ENCODE measurements at places on chromosomes 12 and 14. TPM values are rescaled to one million over a fixed set of nuclear protein-coding genes. Genes with fewer than 3 reads are reported as not detected.
A peak's percentile ranks its signal among the peaks of the same experiment; 100 is the strongest.

DNA sequence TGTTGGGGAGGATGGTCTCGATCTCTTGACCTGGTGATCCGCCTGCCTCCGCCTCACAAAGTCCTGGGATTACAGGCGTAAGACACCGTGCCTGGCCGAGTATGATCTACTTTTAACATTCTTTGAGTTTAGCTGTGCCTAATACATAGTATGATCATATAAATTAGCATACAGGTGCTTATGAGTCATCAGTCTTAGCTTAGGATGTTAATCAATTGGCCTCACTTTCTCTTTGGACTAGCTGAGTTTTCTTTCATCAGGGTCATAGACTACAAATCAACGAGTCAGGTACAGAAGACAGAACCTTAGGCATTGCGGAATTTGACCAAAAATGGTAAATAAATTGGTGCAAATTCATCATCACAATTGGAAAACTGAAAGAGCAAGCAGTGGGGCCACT lies 2.2 kb downstream of the SLC25A21 start:
- no peak for DNase-seq

Gene C12orf50
- not detected for total RNA-seq

- DNase-seq: no peak
Observed at GRCh38 chr12:100528471-100529127, 44.9 kb upstream of the GAS2L3 start.

DNA sequence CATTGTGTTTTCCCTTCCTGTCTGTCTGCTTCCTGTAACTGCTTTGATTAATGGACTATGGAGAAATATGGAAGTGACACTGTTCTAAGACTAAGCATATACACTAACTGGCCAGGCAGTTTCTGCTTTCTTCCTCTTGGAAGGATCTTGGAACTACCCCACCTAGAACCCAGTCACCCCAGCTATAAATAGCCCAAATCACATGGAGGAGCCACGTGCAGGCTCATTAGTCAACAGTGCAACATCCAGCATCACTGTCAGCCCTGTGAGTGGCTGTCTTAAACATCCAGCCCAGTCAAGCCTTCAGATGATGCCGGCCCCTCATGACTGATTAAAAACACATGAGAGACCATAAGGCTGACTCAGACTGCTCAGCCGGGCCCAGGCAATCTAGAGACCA lies 39.2 kb downstream of the BCAT1 start:
- DNase-seq: no peak

GRCh38 chr12:48817873-48818830 lies at the start of gene CACNB3:
Gene CACNB3, plus strand, starts transcription at chr12:48818496. Its CDS starts 434 bp downstream, at chr12:48818930.
- DNase-seq: no peak

Gene DAO
- total RNA-seq: not detected

- no peak for DNase-seq
Observed at GRCh38 chr12:459430-460258, at the start of gene B4GALNT3. Gene B4GALNT3, plus strand, starts transcription at chr12:459939. Its CDS starts 438 bp downstream, at chr12:460377.

GRCh38 chr14:70821584-70822529 lies 12.5 kb upstream of the MAP3K9 start:
- no peak for DNase-seq

Gene RILPL2
- 3.3 TPM for total RNA-seq

Gene RFLNA
- 0.41 TPM for total RNA-seq

Gene AP4S1
- total RNA-seq: 3.7 TPM

Gene BRI3BP
- total RNA-seq: 5.5 TPM

DNA sequence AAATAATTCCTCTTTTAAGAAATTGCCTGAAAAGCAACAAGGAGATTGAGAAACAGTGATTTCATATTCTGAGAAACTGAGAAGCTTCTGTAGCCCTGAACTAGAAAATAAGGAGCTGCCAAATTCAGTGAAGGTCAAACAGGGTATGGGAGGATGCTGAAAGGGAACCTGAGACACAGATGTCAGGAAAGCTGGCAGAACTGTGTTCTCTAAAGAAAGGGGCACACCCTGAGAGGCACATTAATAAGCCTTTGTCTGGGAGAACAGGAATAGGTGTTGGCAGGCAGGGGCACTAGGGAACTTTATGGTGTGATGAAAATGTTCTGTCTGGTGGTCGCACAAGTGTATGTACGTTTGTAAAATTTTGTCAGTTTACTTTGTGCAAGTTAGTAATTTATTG lies 29.6 kb downstream of the VRK1 start:
- no peak for DNase-seq

DNA sequence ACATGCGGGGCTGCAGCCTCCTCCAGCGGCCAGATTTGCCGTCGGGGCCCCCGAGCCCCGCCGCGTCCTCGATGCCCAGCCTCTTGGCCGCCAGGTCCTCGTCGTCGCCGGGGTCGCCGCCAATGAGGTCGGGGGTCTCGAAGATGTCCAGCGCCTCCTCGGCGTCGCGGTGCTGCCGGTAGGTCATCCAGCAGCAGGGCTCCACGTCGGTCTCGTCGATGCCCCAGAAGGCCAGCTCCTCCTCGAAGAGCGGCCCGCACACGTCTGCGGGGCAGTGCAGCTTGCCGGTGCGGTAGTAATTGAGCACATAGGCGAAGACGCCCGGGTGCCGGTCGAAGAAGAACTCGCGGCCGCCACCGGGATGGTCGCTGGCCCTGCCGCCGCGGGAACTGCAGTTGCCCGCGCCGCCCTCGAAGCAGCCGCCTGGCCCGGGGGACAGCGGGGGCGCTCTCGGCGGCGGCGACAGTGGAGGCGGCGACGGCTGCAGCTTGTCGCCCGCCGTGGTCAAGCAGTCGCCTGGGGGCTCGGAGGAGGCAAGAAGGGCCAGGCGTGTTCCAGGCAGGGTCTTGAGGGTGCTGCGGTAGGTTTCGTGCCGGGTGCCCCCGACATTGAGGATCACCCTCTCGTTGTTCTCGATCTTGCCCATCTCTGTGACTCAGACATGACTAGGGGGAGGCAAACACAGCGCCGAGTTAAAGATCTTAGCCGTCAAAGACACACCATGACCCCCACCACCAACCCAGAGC lies 2.1 kb downstream of the KCNC2 start:
- no peak for DNase-seq

- no peak for DNase-seq
Observed at GRCh38 chr14:106879241-106879640, 1352.9 kb downstream of the TMEM121 start.

Gene CALM1
- 869 TPM for total RNA-seq

GRCh38 chr14:106417224-106418049 lies 891.1 kb downstream of the TMEM121 start:
- DNase-seq: no peak

Gene AMIGO2
- total RNA-seq: 40.9 TPM

GRCh38 chr14:59278111-59278510 lies 89.6 kb downstream of the DAAM1 start:
- peak; percentile 79 for DNase-seq

- DNase-seq: no peak
Observed at GRCh38 chr12:14408208-14408607, 42.7 kb downstream of the ATF7IP start.

DNA sequence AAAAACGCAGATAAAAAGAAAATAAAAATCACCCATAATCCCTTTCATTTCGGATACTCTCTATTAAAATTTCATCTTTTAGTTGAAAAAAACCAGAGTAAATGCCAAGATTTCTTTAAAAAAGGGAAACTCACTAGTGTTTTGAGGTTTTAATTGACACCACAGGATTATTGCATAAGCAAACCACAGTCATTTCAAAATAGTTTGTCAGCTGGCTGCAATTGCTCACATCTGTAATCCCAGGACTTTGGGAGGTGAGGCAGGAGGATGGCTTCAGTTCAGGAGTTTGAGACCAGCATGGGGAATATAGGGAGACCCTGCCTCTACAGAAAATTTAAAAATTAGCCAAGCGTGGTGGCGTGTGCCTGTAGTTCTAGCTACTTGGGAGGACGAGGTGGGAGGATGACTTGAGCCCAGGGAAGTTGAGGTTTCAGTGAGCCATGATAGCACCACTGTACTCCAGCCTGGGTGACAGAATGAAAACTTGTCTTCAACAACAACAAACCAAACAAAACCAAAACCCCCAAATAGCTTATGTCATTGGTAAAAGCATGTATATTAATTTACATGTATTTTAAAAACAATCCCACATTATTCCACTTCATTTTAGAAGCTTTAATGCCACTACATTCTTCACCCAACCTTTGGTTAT lies 48.8 kb downstream of the SYNE2 start:
- DNase-seq: no peak

- no peak for DNase-seq
Observed at GRCh38 chr12:122363782-122364181, 58.7 kb downstream of the CLIP1 start.

- no peak for DNase-seq
Observed at GRCh38 chr12:16225692-16226091, 51.8 kb downstream of the SLC15A5 start.

Gene RTN1
- 3.7 TPM for total RNA-seq

Gene PLCZ1
- not detected for total RNA-seq

DNA sequence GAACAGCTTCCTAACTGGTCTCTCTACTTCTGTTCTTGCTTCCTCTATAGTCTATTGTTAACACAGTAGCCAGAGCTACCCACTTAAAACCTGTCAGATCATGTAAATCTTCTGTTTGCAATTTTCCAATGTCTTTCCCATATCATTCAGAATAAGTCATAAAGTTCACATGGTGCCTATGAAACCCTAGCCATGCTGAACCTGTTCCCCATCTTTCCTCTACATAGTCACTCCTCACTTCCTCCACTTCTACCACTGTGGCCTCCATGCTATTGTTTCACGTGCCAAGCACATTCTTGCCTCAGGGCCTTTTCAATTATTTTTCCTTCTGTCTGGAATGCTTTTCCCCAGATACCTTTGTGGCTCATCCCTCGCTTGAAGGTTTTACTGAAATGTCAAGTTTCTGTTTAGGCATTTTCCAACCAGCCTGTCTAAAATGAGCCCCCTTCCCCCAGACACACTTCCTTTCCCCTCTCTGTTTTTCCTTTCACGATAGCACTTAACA lies 132.1 kb downstream of the DYRK2 start:
- no peak for DNase-seq

GRCh38 chr12:32497864-32498263 lies 98.5 kb downstream of the FGD4 start:
- DNase-seq: no peak

DNA sequence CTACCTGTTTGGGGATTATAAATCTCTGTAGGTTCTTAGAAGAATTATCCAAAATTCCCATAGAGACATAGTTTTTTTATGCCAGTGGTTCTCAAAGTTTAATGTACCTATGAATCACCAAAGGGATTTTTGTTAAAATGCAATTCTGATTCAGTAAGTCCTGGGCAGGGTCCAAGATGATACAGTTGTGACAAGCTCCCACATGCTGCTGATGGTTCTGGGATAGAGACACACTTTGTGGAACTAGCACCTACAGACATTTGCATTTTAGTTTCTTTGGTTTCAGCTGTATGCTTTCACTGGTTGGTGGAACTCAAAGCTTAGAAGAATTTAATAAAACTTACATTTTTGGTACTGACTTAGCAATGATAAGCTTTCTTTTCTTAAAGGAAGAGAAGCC lies 80.4 kb downstream of the PTCSC3 start:
- no peak for DNase-seq

DNA sequence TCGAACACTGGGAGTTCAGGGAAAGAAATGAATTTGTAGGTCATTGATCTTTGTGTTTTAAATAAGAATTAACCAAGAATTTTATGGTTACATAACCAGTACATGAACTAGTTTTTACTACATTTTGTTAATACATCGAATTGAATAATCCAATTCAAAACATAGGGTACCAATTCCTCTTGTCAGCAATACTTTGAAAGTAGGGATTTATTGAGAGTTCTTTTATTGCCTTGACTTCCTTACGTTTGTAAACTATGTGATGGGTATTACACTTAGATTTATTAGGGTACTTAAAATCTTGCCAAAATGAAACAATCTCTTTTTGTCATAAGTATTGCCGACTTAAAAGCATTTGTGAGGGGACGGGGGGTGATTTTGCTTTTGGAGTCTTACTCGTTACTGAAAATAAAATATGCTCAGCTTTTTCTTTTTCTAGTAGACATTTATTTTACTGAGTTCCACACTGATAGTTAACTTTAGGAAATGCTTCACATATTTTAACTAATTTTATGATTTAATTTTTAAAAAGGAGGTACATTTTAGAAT lies 22.4 kb downstream of the SOCS2 start:
- DNase-seq: no peak

- DNase-seq: no peak
Observed at GRCh38 chr14:90299408-90299807, 32.3 kb downstream of the NRDE2 start.

DNA sequence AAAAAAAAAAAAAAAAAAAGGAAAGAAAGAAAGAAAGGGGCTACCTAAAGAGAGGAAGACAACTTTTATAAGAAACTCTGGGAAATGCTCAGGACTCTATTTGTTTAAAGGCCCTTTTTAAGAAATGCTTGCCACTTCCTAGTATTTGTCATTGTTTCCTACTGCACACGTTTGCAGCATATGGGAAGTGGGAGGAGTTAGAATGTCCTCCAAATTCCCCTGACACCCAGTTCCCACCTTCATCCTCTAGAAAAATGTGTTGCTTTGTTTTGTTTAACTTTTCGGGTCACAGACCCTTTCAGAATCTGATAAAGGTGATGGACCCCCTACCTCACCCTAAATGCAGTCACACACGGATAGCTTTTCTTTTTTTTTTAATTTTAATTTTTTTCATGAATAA lies 40.8 kb downstream of the NINJ2 start:
- DNase-seq: no peak

Gene KLRK1
- total RNA-seq: not detected

DNA sequence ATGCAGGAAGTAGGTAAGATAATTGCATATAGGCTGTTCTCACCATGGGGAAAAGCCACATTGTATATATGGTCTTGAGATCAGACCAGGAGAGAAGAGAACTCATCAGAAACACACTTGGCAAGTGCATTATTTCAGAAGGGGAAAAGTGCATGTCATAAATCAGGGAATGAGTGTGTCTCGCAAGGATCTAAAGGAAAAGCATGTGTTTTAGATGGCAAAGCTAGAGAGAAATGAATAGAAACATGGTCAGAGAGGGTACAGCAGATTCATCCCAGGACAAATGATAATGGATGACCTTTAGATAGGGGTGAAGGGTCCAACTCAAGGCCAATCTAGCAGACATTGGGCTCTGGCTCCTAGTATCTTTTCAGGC lies 230.2 kb upstream of the NAV3 start:
- no peak for DNase-seq

Gene GLT8D2
- total RNA-seq: 3.8 TPM

DNA sequence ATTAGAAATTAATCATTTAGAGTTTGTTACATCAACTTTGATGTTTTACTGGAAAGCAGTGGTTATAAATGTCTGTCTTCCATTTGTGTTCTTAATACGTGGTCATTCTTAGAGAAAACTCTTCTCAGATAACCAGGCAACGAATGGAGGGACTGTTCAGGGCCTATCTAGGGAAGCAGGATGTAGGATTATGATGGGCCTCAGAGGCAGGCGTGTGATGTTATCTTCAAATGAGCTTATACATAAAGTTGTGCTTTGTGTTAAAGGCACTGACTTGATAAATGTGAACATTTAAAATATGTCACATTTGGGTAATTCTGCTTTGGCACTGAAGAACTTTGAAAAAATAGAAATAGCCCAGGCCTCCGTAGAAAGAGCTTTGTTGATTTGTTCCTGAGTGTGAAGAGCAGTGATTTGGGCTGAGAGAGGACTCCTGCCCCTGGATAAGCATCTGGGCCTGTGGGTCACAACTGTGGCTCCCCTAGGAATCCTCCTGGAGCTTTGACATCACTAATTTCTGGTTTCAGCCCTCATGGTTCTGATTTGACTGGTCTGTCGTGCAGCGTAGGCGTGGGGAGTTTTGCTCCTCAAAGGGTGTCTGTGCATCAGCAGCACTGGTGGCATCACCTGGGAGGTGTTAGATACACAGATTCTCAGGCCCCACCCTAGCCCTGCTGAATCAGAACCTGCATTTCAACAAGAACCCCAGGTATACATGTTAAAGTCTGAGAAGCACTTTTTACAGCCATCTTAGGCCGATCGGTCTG lies 55.4 kb downstream of the SAMD4A start:
- DNase-seq: no peak

GRCh38 chr14:44780989-44781388 lies 180.8 kb downstream of the KLHL28 start:
- no peak for DNase-seq

Data from glomerular endothelial cell (primary cell).